ENCODE measurements at places on chromosomes 2 and 18. TPM values are rescaled to one million over a fixed set of nuclear protein-coding genes. Genes with fewer than 3 reads are reported as not detected.

GRCh38 chr2:198611201-198611600 lies 806.8 kb downstream of the PLCL1 start:
- H3K4me3 ChIP-seq: no peak overlapping the region
- no peaks in the 10 kb centered on the region for H3K27me3 ChIP-seq
- no peaks in the 10 kb centered on the region for H3K36me3 ChIP-seq
- no peak overlapping the region for H3K27ac ChIP-seq
- H3K4me1 ChIP-seq: no peaks in the 10 kb centered on the region
- no peak for DNase-seq

- peak overlapping the region; percentile 96 for H3K27ac ChIP-seq
- no peaks in the 10 kb centered on the region for H3K36me3 ChIP-seq
- no peak overlapping the region for H3K4me3 ChIP-seq
- peaks cover 43% of the 10 kb centered on the region for H3K4me1 ChIP-seq
- H3K27me3 ChIP-seq: no peaks in the 10 kb centered on the region
- DNase-seq: peak; percentile 95
These were observed 32.9 kb downstream of the HS1BP3 start for GRCh38 chr2:20617892-20618467.

DNA sequence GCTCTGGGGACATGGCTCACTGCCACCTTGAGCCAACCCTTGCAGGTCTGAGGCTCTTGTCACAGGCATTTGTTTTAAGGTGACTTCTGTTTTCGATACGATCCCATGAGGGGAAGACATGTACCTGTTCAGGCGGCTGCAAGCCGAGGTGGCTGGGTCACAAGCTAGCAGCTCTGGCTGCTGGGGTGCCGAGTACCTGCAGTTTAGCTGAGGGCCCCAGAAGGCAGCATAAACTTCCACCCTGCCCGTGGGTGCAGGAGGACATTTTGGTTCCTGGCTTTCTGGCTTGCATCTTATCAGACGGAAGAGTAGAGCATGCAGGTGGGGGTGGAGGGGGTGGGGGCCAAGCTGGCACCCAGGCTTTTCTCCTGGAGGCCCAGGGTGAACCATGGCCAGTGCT lies 28.4 kb downstream of the COA5 start:
- H3K4me1 ChIP-seq: peaks cover 12% of the 10 kb centered on the region
- no peaks in the 10 kb centered on the region for H3K27me3 ChIP-seq
- no peak overlapping the region for H3K27ac ChIP-seq
- no peaks in the 10 kb centered on the region for H3K36me3 ChIP-seq
- DNase-seq: no peak
- no peak overlapping the region for H3K4me3 ChIP-seq

DNA sequence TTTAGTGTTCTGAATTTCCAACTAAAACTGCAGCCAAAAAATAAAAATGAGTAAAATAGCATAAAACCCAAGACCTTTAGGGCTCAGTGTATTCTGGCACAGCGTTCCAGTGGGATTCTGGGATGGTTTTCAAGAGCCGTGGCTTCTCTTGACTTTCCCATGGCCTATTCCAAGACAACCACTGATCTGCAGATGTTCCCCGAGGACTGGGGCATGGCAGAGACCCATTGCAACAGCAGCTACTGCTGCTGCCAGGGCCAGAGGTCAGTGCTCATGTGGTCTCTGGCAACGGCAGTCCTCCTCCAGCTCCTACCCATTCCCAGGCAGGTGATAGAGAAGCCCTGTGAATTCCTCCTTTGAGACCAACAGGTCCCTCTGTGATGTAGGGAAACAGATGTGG lies 26.8 kb downstream of the TNP1 start:
- H3K36me3 ChIP-seq: no peaks in the 10 kb centered on the region
- no peaks in the 10 kb centered on the region for H3K4me1 ChIP-seq
- H3K4me3 ChIP-seq: no peak overlapping the region
- no peak overlapping the region for H3K27ac ChIP-seq
- no peak for DNase-seq

The KCNG3 gene
- 0.57 TPM for total RNA-seq

The PPP1R1C gene
- 0.40 TPM for total RNA-seq

The UGT1A10 gene
- not detected for total RNA-seq

The GAD1 gene
- 0.50 TPM for total RNA-seq

Data from hepatocyte (in vitro differentiated cells).